ENCODE measurements at places on chromosomes 6 and 20.

GRCh38 chr6:122677406-122677805 is 67.2 kb downstream of the PKIB start:
- no peak for DNase-seq

DNA sequence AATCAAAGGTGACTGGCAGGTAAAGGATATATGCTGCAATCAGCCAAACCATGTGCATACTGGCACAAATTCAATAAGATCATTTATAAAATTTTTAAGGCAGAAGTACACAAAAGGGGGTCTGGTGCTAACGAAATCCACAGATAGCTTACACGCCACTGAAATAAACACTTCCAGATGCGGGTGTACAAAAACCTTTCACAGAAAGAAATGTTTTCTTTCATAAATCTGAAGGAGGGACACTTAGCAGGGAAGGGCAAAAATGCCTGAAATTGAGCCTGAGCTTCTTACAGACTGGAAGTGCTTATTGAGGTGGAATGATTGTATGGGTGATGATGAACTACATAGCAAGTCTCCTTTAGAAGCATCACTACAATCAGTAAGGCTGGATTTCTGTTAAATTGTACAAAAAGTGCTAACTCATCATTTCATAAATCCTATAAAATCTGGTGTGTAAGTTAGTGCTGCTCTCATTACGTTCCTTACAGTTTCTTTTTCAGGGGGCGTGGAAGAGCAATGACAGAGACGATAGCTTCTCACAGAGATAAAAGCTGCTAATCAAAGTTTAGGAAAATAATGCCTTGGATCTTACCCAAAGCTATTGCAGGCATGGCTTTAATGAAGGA is 409.3 kb upstream of the RUNX2 start:
- no peak for DNase-seq

- no peak for DNase-seq
Observed at GRCh38 chr6:131947986-131948661, 3.0 kb downstream of the CCN2 start.

DNA sequence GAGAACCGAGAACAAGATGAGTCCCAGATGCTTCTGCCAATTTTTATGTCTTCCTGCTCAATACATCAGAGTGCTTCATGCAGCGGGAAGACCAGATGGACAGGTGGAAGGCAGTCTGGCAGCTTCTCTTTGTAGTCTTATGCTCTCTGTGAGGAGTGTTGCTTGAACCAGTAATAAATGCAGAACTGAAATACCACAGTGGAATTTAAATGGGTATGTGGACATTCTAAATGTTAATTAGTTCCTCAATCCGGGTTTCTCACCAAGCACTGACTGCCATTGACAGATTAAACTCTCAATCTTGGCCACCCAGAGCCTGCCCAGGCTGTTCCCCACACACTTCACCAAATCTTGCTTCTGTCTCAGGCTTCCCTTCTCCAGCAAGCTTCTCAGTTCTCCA is 695.5 kb upstream of the CHD6 start:
- no peak for DNase-seq

DNA sequence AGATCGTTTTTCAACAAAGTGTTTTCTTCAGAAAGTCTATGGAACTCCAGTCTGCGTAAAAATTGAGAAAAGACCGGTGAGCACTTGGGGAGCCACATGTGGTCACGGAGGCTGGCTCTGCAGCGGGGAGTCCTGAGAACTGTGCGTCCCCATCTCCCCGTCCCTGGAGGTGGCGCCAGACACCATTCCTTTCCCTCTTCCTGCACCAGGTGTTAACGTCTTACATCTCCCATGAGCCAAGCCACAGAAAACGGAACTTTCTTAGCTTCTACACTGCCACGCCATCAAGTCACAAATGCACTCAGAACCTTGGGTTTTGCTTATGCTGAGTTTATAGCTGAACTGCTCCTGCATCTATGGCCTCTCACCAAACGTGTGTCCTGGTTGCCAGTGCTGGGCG is 62.6 kb downstream of the GINS1 start:
- no peak for DNase-seq

DNA sequence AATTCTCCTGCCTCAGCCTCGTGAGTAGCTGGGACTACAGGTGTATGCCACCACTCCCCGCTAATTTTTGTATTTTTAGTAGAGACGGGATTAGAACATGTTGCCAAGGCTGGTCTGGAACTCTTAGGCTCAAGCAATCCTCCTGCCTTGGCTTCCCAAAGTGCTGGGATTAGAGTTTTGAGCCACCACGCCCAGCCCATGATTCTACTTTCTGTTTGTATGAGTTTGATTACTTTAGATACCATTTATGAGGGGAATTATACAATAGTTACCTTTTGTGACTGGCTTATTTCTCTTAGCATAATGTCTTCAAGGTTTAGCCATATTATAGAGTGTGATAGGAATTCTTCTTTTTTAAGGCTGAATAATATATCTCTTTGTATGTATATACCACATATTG is 555.4 kb upstream of the FLRT3 start:
- DNase-seq: no peak

DNA sequence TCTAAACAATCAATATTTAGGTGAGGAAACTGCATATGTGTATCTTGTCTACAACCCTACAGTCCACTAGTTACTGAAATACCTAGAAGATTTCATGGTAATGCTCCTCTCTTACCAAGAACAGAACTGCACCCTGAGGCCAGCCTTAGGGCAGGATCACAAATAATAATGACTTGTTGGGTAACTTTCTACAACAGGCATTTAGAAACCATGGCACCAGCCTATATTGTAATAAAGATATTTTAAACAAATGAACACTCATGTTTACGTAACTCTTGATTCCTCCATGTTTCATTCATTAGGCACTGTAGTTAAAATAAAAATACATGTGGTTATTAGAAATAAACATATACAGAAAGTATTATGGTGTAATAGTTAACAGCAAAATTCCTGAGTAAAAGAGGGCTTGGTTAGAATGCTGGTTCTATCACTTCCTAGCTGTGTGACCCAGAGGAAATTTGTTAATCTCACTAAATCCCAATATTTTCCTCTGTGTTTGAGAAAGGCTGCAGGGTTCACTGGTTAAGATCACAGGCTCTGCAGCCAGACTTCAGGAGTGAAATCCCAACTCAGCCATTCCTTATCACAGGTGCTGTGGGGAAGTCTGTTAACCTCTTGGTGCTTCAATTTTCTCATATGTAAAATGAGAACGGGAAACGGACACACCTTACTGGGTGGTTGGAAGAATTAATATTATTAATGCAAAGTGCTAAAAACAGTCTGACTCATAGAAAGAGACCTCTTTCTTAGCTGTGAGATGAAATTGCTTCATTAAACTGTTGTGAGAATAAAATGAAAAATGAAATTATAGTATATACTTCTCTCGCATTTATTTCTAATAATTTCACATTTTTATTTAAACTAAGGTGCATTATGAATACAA is 8.5 kb downstream of the HMGN3 start:
- no peak for DNase-seq

- no peak for DNase-seq
Observed at GRCh38 chr20:2894221-2894620, 20.9 kb downstream of the PTPRA start.

DNA sequence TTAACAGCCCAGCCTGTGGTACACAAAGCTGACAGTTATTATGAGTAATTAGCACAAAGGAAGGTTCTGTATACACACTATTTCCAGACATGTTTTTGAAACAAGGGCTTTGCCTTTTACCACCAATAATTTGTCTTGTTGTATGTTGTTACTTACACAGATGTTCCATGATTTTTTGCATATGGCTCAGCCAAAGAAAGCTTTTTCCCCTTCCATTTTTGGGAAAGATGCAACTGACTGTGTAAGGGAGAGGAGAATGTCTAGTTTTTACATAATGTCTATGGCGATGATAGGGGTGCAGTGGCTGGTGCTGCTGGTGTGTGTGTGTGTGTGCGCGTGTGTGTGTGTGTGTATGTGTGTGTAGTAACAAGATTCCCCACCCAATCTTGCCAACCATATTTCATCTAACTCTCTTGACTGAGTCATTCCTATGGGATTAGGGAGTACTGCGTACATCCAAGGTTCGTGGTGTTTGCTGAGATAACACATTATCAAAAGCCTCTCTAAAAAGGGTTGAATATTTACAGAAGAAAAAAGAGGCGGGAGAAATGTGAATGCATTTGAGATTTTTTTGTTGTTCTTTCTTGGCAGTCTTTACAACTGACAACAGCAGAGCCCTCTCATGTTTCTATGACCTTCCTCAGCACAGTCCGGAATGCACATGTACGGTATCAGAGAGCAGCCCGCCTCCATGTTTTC is 192.2 kb downstream of the GMPR start:
- DNase-seq: no peak

- no peak for DNase-seq
Observed at GRCh38 chr6:95576218-95576997, 927 bp upstream of the MANEA start.

DNA sequence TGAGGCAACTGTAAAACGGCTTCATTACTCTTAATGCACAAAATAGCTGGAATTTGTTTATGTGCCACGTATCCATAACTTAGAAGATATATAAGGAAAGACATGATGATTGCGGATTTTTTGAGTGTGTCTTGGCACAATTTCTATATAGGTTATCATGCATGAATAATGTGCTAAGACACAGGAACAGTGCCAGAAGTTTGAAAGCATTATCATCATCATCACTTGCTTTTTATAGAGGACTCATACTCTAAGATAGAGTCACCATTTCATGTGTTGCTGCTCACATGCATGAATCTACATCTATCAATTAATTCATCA is 113.4 kb downstream of the ELOVL4 start:
- no peak for DNase-seq

GRCh38 chr20:45495501-45495941 is 19.9 kb downstream of the SPINT3 start:
- DNase-seq: no peak

DNA sequence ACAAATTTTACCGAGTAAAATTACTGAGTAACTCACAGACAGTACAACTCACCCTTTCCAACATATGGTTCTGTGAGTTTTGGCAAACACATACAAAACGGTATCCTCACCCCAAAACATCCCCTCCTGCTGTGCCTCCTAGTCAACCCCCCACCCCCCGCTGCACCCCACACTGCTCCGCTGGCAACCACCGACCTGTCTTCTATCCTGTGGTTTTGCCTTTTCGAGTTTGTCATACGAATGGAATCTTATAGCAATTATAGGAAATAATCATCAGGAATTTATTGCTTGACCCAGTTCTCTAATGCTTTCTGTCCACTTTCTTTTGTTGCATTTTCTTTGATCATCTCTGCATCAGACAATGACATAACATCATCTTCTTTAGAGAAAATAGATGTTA is 312.3 kb downstream of the KIF16B start:
- DNase-seq: no peak

DNA sequence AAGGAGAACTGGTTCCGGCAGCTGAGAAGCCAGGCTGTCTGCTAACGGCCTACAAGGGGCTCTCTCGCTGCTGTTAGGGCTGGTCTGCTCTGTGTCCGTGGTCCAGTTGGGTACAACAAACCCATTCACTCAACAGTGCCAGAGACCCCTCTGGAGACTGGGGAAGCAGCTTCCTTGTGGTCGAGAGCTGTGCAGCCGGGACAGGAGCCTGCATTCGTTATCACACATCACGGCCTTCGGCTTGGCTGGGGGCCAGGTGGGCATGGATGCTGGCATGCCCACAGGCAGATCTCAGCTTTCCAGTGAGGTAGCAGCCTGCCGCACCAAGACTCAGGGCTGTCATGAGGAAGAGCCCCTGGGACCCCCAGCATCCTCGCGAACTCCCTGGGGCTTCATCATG is 124.7 kb downstream of the PREX1 start:
- DNase-seq: no peak

GRCh38 chr6:87826424-87826823 is 124.4 kb upstream of the AKIRIN2 start:
- no peak for DNase-seq

DNA sequence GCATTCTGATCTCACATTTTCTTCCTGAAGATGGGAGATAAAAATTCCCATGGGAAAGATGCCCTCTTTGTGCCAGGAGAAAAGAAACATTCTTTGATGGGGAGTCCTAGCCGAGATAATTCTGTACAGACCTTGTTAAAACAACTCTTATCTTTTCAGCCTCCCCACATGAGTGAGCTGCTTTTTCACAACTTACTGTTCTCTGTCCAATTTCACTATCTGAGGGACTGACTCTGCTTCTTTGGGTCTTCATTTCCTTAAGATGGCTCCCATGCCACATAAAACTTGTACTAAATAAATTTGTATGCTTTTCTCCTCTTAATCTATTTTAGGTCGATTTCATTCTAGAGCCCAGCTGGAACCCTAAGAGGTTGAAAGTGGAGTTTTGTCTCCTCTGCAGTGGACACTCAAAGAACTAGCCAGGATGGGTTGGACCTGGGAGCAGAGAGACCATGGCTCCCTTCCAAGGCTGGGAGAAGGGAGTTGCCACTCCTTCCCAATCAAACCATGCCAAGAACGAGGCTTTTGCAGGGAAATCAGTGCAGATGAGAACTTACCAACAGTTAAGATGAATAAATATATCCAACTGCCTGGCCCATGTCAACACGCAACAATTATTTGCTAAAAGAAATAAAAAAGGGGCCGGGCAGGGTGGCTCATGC is 285.8 kb upstream of the SULF2 start:
- no peak for DNase-seq

DNA sequence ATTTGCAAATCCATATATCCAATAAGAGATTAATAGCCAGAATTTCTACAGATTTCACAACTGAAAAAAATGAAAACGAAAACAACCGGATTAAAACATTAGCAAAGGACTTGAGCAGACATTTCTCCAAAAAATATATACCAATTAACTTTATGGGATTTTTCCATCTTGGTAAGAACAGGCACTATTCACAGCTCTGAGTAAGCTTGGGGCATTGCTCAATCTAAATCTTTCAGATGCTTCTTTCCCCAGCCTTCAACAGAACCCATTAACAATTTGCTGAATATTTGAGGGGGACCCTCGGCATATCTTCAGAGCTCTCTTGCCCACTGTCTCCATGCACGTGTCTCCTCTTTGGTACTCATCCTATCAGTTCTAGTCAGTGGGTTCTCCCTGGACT is 111.7 kb upstream of the CD93 start:
- no peak for DNase-seq

- DNase-seq: no peak
Observed at GRCh38 chr6:118083711-118084110, 176.6 kb downstream of the SLC35F1 start.

DNA sequence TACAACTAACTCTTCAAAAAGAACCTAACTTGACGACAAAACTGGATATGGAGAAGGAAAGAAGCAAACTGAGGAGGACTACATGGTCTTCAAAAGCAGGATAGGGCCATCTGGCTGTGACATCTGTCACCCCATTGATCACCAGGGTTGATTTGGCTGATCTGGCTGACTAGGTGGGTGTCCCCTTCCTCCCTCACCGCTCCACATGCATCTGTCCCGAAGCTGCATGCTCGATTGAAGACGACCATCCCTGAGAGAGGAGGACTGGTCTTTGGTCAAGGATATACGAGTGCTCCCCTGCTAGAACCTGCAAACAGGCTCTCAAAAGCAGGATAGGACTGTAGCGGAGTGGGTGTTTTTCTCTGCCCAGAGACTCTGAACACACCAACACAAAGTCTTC is 21.7 kb downstream of the CPNE1 start:
- DNase-seq: no peak
